Upper lobe of right lung (tissue), 1 donor: ENCODE measurements at places on chromosomes 13 and 19.

DNA sequence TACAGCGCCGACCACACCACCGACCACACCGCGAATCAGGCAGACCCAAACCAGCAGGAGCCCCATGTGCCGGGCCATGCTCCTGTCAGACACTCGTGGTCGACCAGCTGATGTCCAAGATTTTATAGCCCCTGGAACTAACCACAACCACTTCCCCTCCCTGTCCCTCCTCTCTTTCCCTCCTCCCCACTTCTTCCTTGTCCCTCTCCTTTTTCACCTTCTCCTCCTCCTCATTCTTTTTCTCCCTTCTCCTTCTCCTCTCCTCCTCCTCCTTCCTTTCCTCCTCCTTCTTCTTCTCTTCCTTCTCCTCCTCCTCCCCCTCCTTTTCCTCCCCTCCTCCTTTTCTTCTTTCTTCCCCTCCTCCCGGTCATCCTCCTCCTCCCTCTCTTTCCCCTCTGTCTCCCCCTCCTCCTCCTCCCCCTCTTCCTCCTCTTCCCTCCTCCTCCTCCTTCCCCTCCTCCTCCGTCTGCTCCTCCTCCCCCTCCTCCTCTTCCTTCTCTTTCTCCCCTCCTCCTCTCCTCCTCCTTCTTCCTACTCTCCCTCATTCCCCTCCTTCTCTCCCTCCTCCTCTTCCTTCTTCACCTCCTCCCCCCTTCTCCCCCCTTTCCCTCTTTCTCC, 670 bp downstream of the BSPH1 start:
- H3K36me3 ChIP-seq, result no peaks in the 10 kb centered on the region
- no peak overlapping the region for H3K27ac ChIP-seq
- H3K27me3 ChIP-seq, result peaks cover 10% of the 10 kb centered on the region
- no peak for DNase-seq
- no peaks in the 10 kb centered on the region for H3K4me1 ChIP-seq
- no peak overlapping the region for H3K4me3 ChIP-seq

DNA sequence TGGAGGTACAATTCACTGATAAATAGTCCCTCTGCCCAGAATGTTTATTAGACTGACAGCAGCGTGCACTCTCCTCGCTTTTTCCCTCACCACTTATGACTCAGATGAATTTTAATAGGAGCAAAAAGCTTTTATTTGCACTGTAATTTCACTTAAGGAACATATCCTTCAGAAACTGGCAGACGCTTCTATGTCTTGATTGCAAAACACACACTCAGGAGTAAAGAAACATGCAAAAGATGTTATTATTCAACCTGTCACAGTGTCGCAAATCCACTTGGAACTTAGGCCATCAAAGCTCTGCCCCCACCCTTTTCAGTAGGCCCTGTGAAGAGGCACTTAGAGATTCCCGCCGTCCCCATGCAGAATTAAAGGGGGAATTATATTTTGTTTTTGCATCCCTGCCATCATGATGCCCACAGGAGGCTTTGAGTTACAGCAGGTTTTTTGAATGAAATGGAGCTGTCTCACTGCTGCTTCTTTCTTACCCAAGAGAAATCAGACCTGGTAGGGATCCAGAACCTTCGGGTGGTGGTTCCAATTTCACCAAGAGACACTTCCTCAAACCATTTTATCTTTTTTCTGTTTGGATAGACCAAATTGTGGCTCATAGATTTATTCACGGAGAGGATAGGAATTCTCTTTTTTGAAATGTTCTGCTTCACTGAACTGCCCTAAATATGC, 74.5 kb downstream of the GGACT start:
- H3K27ac ChIP-seq, result no peak overlapping the region
- no peaks in the 10 kb centered on the region for H3K36me3 ChIP-seq
- no peak overlapping the region for H3K4me3 ChIP-seq
- peaks cover 10% of the 10 kb centered on the region for H3K4me1 ChIP-seq
- no peaks in the 10 kb centered on the region for H3K27me3 ChIP-seq

GRCh38 chr13:30810261-30810701, 74.9 kb downstream of the ALOX5AP start:
- no peak for DNase-seq
- no peaks in the 10 kb centered on the region for H3K36me3 ChIP-seq
- H3K4me1 ChIP-seq, result no peaks in the 10 kb centered on the region
- H3K4me3 ChIP-seq, result no peak overlapping the region
- H3K27me3 ChIP-seq, result no peaks in the 10 kb centered on the region

GRCh38 chr19:53915000-53915399, 5.9 kb downstream of the CACNG7 start:
- H3K4me1 ChIP-seq, result no peaks in the 10 kb centered on the region
- no peak for DNase-seq
- no peak overlapping the region for H3K4me3 ChIP-seq
- H3K27me3 ChIP-seq, result peaks cover 29% of the 10 kb centered on the region
- no peak overlapping the region for H3K27ac ChIP-seq

DNA sequence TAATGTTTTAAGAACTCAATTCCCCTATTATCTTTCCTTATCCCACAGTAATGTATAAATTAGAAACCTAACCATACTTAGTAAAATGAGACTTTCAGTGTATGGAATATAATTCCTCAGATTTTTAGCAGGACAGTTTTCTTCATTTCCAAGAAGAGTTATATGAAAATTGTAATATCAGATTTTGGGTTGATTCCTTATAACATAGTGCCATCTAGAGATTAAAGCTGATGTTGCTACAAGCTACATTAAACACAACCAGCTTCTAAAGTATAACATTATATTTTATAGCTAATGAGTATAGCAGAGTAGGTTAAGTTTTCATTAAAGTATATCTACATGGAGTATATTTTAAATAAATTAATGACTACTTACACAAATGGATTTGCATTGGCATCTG, 99.7 kb upstream of the MIR17HG start:
- H3K4me1 ChIP-seq, result no peaks in the 10 kb centered on the region
- H3K27me3 ChIP-seq, result no peaks in the 10 kb centered on the region
- H3K36me3 ChIP-seq, result no peaks in the 10 kb centered on the region
- no peak overlapping the region for H3K4me3 ChIP-seq
- no peak for DNase-seq

DNA sequence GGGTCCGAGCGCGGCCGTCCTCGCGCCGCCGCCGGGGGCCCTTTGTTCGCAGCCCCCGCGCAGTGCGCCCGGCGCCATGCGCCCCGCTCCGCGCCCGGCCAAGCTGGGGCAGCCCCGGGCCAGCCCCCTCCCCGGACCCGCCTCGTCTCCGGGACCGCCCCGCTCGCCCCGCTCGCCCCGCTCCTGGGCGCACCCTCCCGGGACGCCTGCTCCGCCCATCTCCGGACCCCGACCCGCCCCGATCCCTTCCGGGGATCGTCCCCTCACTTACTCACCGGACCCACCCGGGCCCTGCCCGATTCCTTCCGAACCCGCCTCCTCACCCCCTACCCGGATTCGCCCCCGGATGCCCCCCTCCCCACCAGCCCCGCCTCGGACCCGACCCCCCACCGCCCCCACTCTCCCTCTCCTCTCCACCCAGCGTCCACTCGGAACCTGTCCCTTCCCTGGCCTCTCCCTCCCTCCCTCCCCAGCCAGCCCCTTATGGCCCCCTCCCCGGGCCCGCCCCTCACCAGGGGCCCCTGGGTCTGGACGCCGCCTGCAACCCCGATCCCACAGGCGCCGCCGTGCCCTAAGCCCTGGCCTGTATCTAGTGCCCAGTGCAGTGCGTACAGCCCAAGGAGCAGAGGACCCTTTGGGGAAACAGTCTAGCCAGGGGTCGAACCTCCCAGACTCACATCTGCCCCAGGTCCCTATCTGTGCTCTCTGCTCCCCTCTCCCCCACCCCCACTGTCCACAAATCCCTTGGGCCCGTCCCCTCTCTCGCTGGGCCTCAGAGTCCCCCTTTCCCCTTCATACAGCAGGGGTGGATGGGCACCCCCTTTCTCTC, at the start of gene CPAMD8:
TSS of gene CPAMD8 (minus strand) at position 105 of the 829 bp plus-strand sequence. CDS start 168 bp downstream, outside the sequence.
- H3K27me3 ChIP-seq, result peaks cover 13% of the 10 kb centered on the region
- peaks cover 16% of the 10 kb centered on the region for H3K4me1 ChIP-seq
- H3K4me3 ChIP-seq, result peak within 1 kb of the TSS; percentile 51
- DNase-seq, result no peak
- H3K36me3 ChIP-seq, result no peaks in the 10 kb centered on the region
- H3K27ac ChIP-seq, result peak within 1 kb of the TSS; percentile 42
